M059J (cell line): ENCODE measurements at places on chromosomes 6 and 20. TPM values are rescaled to one million over a fixed set of nuclear protein-coding genes. Genes with fewer than 3 reads are reported as not detected.

UBE2C gene
- 435 and 579 TPM in 2 replicates for total RNA-seq

MEP1A gene
- not detected in 2 replicates for total RNA-seq

DNA sequence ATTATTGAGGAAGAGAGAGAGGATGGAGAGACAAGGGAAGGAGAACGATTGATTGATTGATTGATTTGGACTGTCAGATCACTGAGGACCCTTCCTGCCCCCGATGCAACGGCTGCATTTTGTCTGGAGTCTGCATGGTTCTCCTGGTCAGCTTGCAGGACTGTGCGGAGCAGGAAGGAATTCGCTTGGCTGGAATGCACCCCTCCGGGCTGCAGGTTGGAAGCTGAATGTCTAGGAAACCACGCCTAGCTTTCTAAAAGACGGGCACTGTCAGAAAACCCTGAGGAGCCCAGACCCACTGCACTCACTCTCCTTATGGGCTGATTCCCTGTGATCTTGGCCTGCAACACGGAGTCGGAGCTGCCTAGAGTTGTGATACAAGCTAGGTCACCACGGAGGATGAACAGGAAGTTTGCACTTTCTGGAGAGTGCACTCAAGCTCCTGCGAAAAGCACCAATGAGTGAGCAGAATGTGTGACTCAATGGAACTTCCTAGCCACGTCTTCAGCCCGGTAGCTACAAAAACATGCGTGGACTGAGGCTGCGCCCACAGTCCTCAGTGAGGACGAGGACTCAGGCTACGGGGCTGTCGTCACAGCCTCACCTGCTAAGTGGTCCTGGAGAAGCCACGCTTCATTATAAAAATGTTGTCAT lies 14.4 kb downstream of the DACT2 start:
- DNase-seq: no peak

DNA sequence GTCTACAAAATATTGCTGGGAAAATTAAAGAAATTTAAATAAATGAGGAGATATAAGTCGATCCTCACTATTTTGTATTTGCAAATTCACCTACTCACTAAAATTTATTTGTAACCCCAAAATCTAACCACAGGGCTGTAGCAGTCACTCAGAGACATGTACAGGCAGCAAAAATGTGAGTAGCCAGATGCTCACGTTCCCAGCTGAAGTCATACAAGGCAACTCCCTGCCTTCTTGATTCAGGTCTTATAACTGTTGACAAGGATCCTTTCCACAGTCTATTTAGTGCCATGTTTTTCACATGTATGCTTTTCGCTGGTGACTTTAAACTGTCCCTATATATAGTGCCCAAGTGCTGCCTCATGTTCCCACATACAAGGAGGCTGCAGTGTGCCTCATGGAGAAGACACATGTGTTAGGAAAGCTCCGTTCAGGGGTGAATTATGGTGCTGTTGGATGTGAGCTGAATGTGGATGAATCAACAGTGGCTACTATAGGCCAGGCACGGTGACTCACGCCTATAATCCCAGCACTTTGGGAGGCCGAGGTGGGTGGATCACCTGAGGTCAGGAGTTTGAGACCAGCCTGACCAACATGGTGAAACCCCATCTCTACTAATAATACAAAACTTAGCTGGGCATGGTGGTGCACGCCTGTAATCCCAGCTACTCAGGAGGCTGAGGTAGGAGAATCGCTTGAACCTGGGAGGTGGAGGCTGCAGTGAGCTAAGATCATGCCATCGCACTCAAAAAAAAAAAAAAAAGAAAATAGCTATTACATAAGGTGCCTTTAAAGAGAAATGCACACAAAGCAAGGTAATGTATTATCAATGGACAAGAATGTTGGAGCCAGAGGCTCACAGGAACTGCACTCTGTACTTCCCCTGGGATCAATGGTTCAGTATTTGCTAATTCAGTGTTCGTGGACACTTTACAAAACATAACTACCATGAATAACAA lies 55.3 kb downstream of the STK35 start:
- peak; percentile 70 for DNase-seq

DNA sequence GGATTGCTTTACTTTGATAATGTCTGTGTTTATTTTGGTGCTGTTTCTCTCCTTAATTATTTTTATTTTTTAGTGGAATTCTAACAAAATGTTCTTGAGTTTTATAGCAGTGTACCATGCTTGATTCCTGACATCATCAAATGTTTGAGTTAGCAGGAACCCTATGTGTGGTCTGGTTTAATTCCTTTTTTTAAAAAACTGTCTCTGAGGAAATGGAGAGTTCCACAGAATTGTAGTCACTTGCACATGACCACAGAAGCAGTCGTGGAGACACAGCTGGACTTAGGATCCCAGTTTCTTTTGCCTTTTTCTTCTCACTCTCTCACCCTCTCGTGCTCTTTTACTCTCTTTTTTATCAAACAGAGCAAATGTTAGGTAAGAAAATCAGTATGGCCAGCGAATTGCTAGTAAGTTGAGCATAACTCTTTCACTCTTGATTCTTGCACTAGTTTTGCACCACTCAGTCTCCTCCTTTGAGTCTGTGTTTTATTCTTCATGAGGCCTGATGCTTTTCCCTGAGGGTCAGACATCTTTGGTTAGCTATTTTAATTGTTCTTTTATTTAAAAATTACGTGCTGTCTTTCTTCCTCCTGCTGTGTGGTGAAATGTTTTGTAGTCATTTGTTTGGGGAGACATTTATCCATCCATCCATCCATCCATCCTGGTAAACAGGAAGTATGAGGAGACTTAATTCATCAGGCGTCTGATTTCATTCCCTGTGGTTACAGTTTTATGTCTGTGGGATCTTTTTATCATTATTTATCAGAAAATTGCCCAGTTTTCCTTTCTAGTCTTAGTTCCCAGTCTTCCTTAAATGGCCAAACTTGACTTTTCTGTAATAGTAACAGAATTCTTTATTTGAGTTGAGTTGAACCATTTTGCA lies 83.0 kb downstream of the SCAF8 start:
- peak; percentile 5 for DNase-seq
